ENCODE measurements at places on chromosomes 11 and 22.

DNA sequence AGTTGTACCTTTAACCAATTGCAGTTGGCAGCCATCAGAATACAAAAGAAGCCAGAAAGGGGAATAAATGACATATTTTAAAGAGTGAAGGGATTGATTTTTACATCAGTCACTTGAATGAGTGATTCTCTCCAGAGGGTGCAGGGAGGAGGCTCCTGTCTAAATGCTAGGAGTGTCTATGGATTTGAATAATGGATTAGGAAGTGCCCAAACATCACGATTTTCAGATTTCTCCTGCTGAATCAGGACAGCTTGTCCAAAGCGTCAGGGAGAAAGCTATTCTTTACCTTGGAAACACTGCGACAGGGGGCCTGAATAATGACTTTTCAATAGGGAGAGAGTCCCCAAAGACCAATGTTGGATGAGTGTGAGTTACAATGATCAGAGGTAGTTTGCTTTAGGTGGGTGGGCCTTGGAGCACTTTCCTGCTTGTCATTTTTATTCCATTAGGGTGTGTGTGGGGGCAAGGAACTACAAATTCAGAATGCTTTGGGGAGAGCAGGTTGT lies 735.5 kb downstream of the KCNA4 start:
- no peak for DNase-seq

- DNase-seq, result no peak
These were observed 128.0 kb downstream of the RBFOX2 start for GRCh38 chr22:35900483-35901168.

DNA sequence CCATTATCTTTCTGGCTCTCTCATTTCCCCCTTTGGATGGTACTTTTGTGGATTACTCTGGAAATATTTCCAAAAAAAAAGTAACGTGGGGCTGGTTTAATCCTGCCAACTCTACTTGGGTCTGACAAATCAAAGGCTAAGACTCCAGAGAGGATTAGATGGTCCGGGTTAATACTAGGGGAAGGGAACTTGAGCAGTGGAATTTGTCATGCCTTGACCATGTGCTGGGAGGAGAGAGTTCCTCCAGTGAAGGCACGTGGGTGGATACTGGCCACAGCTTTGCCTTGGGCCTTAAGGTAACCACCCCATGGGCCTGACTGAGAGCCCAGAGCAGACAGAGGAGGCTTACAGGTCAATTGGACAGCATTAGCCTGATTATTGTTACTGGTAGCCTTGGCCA lies 120.3 kb downstream of the NAV2 start:
- DNase-seq, result no peak

GRCh38 chr11:127815331-127815730 lies 772.0 kb downstream of the ETS1 start:
- DNase-seq, result no peak

- DNase-seq, result no peak
These were observed 160.8 kb upstream of the NECTIN1 start for GRCh38 chr11:119889728-119890280.

GRCh38 chr22:47547239-47547661 lies 784.8 kb downstream of the TBC1D22A start:
- no peak for DNase-seq

GRCh38 chr11:116931206-116931953 lies 94.0 kb upstream of the APOA1 start:
- DNase-seq, result no peak

DNA sequence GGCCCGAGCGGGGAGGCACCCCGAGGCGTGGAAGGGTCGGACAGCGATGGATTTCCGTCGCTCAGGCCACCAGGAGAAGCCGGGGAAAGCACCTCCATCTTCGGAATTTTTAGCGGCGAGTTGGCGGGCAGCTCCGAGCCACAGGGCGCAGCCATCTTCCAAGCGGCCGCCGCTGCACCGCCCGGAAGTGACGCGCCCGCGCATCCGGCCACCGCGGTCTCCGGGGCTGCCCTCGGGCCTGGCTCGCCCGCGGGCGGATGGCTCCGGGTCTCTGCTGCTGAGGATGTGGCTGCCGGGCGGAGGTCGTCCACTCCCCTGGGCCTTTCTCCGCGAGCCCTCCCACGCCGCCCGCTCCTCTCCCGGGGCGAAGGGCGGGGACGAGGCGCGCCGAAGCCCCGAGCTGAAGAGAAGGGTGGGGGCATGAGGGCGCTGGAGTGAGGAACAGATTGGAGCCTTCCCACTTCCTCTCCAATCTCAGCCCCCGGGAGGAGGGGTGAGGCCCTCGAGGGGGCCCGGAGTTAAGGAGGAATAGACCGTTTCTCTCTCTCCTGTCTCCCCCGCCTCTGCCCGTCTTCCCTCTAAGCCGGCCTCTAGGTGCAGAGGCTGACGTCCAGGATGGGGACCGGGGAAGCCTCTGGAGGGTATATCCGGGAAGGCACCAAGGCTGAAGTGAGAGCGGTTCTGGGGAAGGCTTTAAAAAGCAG lies at the start of gene MSANTD2:
MSANTD2 (minus strand) TSS at position 181 of the 704 bp plus-strand sequence; CDS start at position 155, 26 bp downstream.
- DNase-seq, result peak; percentile 68

DNA sequence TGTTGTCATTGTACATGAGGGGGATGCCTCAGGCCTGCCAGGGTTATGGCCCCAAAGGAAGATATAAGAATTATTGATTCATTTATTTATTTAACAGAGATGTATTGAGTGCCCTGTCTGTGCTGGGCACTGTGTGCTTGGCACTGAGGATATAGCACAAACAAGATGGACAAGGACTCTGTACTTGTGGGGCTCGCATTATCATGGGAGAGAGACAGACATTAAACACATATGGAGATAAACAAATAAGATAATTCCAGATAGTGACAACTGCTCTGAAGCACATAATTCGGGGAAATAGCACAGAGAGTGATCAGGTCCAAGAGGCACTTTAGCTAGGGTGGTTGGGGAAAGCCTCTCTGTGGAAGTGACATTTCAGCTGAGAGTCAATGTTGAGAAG lies 119.8 kb upstream of the ARHGAP20 start:
- DNase-seq, result no peak

DNA sequence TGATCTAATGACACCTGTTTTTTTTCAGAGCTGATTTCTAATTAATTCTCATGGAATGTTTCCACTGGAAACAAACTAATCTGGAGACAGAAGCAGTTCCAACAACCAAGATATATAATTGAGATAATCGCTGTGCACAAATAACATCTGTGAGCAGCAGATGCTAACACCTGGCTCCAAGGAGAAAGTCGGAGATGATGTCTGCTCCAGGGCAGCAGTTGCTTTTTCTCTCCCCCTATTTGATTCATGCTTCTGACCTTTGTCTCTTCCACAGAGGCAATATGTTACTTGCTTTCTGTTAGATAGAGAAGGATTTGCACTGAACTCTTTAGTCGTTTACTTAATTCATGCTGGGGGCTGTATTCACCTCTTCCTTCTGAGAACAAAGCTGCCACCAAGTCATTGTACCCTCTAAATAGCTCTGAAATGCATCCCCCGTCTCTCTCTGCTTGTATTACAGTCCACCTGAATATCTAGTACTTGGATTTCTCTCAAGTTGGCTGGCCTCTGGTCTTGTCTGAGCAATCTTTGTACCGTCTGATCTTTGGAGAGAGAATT lies 187.4 kb downstream of the MYO18B start:
- no peak for DNase-seq

DNA sequence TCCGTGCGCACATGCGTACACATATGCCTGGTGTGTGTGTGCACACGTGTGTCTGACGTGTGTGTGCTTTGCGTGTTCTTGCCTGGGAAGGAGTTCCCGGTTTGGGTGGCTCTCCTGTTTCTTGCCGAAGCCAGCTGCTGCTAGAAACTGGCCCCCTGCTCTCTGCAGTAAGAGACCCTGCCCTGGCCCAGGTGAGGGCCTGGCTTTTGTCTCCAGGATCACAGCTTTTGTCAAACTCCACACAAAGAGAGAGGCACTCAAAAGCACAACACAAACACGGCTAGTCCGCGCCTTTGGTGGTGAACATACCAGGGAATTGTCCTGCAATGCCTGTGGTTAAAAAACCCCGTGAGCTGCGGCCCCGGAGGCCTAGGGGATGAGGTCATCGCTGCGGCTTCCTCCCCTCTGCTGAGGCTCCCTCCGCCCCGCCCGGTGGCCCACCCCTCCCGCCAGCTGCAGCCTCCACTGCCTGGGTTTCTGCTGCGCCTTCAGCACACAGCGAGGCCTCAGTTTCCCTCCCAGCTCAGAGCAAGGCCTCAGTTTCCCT lies 88.9 kb downstream of the KCNQ1 start:
- DNase-seq, result no peak

GRCh38 chr11:11301212-11301611 lies 51.8 kb downstream of the CSNK2A3 start:
- DNase-seq, result no peak

GRCh38 chr11:2775083-2775625 lies 75.4 kb upstream of the KCNQ1OT1 start:
- DNase-seq, result no peak

GRCh38 chr22:23803001-23803819 lies 16.4 kb downstream of the SMARCB1 start:
- no peak for DNase-seq

GRCh38 chr11:125079878-125080530 lies 16.9 kb downstream of the SLC37A2 start:
- DNase-seq, result no peak

- DNase-seq, result no peak
These were observed 25.6 kb downstream of the HEPHL1 start for GRCh38 chr11:94046796-94047195.

DNA sequence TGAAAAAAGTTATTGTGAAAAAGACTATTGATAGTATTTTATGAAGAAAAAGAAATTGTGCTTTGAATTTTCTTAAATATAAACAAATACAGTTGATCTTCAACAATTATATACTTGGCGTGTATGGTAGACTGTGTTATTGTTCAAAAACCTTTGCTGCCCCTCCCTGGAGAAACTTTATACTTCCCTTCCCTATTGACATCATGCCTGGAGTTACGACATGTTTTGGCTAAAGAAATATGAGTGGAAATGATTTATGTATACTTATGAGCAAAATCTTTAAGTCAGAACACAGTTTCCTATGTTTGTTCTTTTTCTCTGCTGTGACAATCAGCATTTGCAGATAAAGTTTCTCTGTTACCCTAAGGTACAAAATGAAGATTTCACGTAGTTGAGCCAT lies 243.8 kb downstream of the TMEM135 start:
- DNase-seq, result no peak

GRCh38 chr11:19558189-19558986 lies 154.2 kb upstream of the NAV2 start:
- no peak for DNase-seq

- DNase-seq, result no peak
These were observed 15.6 kb upstream of the DENND5A start for GRCh38 chr11:9280655-9281301.

- DNase-seq, result peak; percentile 76
These were observed 3.8 kb downstream of the SMTN start for GRCh38 chr22:31084811-31085492.

DNA sequence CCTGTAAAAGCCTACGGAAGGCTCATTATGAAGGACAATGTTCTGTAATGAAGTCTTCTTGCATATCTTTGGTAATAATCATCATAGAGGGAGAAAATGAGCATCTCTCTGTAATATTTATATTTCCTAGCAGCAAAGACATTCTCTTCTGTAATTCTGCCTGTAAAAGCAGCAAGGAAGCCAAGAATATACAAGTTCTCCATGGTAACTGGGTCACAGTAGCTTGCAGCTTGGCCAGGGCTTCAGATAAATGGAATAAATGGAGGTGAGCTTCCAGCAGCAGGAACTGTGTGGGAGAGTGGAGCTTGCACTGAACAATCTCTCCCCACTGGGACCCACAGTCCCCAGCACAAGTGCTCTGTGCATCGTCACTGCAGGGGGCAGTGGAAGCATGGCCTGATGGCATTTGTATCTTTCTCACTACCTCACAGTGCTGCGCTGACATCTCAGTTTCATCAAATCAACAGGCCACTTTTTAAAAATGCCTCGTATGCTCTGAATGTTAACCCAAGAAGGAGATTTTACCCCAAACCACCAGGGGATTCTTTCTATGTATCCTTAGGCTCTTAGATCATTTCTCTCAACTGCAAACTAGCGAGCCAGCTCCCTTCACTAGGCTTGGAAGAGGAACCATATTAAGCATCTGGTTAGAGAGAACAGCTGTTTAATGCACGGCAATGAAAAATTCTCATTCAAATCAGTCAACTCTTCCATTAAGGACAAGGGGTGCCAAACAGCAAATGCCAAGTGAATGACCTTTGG lies 1059.7 kb downstream of the OPCML start:
- DNase-seq, result no peak

- no peak for DNase-seq
These were observed 759.0 kb upstream of the API5 start for GRCh38 chr11:42552786-42553185.

DNA sequence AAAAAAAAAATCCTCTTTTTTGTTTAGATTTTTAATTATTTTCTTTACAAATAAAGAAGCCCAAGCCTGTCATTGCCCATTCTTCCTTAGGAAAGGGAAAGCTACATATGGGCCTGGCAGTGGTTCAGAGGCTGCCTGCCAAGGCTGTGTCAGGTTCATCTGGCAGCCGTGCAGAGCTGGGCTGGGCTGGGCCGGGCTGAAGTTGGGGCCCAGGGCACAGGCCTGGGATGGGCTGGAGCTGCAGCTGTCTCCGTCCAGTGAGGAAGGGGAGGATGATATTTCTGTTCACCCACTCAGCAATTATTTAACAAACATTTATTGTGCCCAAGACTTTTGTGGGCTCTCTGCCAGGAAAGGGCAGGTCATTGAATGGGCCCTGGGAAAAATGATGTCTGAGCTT lies 4.6 kb downstream of the PRR5L start:
- DNase-seq, result no peak

DNA sequence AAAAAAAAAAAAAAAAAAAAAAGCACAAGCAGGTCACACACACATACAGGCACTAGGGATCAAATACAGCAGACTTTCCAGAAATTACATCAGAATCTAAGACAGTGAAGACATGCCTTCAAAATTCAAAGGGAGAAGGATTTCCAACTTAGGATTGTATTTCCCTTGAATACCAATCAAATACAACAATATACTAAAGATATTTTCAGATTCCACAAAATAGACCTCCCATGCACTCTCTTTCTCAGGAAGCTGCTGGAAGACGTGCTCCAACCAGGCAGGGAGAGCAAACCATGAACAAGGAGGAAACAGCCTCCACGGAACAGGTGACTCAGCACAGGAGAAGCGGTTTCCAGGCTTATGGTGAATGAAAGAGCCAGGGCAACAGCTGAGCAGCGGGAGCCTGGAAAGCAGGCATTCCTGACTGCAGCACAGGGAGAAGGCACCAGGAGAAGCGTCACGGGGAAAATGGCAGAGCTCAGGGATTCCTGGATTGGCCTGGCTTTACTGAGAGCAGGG lies 32.0 kb downstream of the TMEM184B start:
- DNase-seq, result no peak

Data from activated naive CD4-positive, alpha-beta T cell (primary cell).